CD4-positive, alpha-beta T cell treated with Interleukin-4 for 4 hours (primary cell): ENCODE measurements at places on chromosomes 6 and 20.
A peak's percentile ranks its signal among the peaks of the same experiment; 100 is the strongest.

GRCh38 chr6:164018133-164018532, 603.6 kb downstream of the QKI start:
- no peak for DNase-seq

- DNase-seq = no peak
Observed at GRCh38 chr6:150142097-150142669, 661 bp upstream of the PPP1R14C start.

DNA sequence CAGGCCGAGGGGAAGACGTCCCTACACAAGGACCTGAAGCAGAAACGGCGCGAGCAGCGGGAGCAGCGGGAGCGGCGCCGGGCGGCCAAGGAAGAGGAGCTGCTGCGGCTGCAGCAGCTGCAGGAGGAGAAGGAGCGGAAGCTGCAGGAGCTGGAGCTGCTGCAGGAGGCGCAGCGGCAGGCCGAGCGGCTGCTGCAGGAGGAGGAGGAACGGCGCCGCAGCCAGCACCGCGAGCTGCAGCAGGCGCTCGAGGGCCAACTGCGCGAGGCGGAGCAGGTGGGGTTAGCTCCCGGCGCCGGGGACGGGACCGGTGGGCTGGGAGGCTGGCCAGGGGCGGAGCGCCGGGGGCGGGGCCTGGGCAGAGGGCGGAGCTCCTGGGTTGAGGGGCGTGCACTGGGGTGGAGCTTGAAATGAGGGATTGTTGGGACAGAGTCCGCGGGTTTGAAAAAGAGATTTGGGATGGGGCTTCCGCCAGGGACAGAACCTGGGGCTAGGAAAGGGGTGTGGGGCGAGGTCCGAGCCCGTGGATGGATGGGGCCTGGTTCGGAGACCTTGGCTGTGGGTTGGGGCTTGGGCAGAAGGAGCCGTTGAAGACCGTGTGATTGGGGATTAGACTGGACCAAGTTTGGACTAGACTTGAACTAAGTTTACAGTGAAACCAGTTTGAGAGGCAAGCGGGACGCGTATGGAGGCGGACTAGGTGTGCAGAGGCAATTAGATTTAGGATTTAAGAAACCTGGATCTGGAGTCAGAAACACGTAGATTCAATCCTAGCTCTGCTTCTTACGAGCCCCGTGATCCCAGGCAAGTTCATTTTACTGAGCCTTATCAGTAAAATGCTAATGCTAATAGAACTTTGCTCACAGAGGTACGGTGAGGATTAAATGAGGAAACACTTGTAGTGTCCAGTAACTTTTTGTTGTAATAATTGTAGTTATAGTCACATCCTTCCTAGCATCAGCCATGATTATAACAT, 20.9 kb downstream of the DEF6 start:
- DNase-seq = no peak

GRCh38 chr6:76681781-76682180, 609.3 kb upstream of the IMPG1 start:
- no peak for DNase-seq

GRCh38 chr6:152648105-152648504, 10.9 kb upstream of the SYNE1 start:
- no peak for DNase-seq

DNA sequence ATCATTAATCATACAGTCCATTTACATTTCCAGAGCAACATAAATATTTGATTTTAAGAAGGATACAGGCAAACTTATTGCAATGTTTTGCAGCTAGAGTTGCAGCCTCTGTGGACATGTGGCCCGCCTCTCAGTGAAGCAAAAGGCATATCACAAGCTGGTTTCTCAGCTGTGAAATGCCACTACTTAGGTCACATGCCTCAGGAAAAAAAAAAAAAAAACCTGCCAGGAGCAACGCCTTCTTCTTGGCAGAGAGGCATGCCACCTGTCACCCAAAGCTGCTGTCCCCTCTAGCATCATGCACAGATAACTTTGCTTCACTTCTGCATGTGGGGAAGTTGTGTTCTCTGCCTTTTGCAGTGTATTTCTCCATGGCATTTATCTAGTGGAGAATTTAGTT, 18.5 kb downstream of the GRM1 start:
- no peak for DNase-seq

- DNase-seq = no peak
Observed at GRCh38 chr6:147251072-147251471, 46.9 kb downstream of the STXBP5 start.

GRCh38 chr6:145260484-145261175, 474.7 kb downstream of the EPM2A start:
- no peak for DNase-seq

- no peak for DNase-seq
Observed at GRCh38 chr6:45961125-45961524, 54.5 kb downstream of the CLIC5 start.

DNA sequence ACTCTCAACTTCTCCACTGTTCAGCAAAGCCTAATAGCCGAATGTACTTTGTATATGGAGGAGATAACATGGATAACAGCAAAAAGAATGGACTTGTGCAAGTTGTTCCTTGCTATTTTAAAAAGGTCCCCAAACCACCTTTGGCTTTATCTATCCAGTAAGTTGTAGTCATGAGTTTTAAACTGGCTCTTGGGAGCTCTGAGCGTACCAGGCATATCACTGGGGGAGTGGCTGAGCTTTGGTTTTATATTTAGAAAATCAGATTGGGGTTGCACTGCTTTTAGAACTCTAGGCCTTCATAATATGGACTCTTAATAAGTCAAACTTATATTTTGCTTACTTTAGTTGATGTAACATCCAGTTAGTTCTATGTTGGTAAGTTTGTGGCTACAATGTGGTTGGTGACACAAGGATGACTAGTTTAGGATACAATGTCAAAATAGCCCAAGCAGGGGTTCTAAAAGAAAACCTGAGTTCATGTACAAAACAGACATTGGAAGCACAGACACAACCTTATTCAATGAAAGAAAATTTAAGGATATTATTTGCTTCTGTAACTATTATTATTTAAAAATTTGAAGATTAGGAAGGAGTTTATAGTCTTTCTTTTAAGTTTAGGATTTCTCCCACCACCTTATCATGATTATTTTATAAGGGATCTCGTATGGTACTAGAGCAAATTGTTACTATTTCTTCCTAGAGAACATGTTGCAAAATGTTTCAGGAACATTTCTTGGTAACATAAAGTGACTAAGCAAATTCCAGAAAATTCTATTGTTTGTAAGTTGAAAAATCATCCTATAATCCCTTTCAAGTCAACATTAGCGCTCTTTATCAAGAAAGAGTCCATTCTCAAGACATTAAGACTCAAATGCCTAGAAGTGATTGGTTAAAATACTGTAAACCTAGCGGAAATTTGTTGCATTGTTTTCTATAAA, 165.8 kb upstream of the SUPT3H start:
- no peak for DNase-seq

DNA sequence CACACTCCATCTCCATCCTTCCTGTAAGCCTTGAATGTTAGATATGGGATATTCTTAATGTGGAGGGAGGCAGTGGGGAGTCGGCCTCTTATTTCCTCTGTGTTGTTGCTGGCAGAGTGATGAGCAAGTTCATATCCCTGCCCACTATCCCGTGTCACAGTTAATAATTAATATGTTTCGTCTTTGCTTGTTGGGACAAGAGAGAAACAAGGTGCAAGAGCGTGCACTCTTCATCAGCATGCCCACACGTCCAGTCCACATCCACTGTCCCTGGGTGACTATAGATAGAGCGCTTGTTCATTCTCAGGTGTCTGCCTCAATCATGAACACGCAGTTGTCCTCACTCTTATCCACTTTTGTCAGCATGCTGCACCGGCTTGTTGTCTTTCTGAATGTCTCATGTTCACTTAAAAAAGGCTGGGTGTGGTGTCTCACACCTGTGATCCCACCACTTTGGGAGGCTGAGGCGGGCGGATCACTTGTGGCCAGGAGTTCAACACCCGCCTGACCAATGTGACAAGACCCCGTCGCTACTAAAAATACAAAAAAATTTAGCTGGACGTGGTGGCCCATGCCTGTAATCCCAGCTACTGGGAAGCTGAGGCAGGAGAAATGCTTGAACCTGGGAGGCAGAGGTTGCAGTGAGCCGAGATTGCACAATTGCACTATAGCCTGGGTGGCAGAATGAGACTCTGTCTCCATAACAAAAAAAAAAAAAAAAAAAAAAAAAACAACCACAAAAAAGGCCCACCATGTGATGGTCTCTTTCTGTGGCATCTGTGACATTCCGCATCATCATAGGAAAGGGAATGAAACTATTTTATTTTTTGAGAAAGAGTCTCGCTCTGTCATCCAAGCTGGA, 34.2 kb downstream of the PPP1R3G start:
- no peak for DNase-seq

DNA sequence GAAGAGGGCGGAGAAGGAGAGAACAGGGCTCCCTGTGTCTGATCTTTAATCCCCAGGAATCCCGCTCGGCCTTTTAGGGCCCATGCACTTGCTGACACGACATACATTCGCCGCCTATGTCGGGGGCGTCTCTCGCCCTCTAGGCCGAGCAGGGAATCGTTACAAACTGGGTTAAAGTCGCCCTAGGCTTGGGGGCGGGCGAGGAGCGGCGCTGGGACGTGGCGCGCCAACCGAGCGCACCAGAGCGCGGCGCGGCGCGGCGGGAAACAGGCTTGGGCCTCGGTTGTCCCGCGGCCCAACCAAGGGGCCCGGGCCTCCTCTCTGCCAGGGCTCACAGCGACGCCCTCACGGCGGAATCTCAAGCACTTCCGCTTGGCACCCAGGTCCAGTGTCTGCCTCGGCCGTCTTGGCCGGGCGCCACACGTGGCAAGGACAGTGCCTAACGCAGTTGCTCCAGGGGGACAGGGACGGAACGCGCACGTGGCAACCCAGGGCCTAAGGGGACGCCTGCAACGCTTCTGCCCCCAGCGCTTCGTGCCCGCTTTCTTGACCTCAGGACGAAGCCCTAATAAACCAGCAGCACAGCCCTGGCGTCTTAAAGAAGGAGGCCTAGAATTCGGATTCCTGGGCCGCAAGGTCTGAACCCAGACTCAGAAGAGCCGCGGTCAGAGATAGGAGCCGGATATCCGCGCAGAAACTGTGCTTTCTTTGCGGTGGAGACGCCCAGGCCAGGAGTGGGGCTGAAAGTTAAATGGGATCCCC, 71.5 kb downstream of the NCR2 start:
- no peak for DNase-seq

GRCh38 chr6:56746767-56747504, 104.2 kb upstream of the DST start:
- DNase-seq = no peak

- no peak for DNase-seq
Observed at GRCh38 chr20:58219342-58219700, 9.1 kb downstream of the ANKRD60 start.

- DNase-seq = no peak
Observed at GRCh38 chr20:33670715-33671499, 3.3 kb downstream of the NECAB3 start.

GRCh38 chr6:113629256-113629655, 227.9 kb upstream of the MARCKS start:
- no peak for DNase-seq

GRCh38 chr20:50513169-50514034, 3.2 kb downstream of the PTPN1 start:
- DNase-seq = no peak

GRCh38 chr6:75526502-75527127, 33.0 kb upstream of the FILIP1 start:
- peak; percentile 69 for DNase-seq

DNA sequence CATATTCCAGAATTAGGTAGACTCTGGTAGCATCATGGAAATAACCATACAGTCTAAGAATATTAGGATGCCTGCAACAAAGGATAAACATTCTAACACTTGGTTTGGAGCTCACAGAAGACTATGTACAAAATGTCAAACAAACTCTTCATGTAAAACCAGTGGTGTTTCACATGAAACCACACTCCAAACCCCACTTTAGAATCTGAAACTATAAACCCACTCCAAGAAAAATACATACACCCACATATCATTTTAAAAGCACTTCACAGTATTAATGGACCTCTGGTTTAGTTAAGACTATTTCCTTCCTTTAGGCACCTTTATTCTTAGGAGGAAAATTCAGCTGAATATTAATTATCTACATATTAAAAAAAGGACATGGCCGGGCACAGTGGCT, 10.5 kb downstream of the AURKA start:
- no peak for DNase-seq

DNA sequence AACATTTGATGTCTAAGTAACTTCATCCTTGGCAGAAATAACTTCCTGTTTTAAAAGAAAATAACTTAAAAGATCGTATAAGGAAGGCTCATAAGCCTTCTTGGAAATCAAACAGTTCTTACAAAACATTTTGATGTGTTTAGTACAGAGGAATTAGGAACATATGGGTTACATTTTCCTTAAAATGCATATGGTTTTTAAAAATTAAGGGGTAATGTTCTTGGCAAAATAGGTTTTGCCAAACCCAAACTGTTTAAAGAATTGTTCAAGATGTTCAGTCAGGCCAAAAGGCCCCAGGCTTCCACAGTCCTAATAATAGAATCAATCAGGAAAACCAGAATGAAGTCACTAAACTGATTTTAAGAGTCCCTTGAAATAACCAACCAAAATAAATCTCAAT, 142.7 kb upstream of the SLC35B3 start:
- DNase-seq = no peak

GRCh38 chr6:6676910-6677441, 88.5 kb downstream of the LY86 start:
- peak; percentile 78 for DNase-seq

- DNase-seq = no peak
Observed at GRCh38 chr6:127486934-127487333, 27.7 kb upstream of the KIAA0408 start.

DNA sequence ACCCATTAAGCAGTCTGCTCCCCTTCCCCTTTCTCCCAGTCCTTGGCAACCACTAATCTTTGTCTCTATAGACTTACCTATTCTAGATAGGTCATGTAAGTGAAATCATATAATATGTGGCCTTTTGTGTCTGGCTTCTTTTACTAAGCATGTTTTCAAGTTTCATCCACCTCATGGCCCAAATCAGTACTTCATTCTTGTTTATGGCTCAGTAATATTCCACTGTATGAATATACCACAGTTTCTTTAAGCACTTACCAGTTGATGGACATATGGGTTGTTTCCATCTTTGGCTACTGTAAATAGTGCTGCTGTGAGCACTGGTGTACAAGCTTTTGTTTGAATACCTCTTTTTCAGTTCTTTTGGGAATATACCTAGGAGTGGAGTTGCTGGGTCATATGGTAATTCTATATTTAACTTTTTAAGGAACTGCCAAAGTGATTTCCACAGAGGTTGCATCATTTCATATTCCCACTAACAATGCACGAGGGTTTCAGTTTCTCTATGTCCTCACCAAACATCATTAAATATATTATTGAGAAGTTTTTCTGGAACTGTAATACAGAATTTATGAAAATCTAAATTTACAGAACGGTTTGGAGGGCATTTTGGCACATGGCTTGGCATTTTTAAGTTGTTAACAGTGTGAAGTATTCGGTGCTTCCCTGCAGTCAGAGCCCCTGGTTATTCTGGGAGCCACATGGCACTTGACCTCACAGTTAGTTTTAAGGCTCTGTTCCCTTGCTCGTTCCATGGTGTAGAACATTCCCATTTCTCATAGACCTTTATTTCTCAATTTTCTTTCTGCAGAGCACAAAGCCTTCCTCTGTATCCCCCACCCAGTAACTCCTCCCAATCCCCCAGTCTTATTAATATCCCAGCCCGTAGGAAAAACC, 27.0 kb upstream of the DTNBP1 start:
- no peak for DNase-seq
